ENCODE measurements at places on chromosomes 4 and X.

DNA sequence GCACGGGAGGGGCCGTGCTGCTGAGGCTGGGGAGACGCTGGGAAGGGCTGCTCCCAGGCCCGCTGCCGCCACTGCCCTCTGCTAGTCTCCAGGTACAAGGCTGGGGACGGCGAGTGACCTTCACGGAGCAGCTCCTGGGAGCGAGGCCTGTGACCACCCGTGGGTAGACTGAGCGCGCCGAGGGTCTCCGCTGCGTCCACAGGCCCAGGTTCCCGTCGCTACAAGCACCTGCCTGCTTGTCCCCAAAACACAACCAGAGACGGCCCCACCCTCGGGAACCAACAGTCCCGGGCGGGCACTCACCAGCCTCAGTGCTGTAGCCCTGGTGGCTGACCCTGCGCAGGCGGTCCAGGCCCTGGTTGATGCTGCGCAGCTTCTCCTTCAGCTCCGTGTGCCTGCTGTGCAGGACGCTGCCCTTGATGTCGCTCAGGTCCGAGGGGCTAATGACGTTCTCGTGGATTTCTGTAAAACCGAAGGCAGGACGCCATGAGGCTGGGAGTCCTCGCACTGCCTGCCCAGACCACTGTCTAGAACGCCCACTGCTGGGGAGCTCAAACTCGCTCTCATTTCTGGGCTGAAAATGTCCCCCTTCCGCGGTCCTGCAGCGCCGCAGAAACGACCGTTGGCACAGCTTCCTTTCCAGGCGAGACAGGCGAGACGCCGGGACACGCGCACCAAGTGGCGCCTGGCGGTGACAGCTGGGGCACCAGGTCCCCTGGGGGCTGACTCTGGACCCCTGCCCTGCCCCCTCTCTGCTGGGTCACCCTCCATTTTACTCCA lies 14.3 kb downstream of the LRPAP1 start:
- DNase-seq = no peak

DNA sequence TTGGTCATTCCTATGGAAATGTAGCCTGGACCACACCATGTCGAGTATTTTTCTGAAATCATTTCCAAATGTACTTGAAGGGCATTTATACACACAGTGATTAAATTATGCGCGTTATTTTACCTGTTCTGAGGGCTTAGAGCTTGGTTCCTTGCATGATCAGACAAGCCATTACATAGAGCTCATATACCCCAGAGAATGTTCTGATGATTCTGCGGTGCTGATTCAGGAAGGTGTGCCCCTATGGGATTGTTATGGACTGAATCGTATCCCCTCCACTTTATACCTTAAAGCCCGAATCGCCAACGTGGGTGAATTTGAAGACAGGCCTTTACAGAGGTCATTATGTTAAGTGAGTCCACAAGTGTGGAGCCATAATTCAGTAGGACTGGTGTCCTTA lies 848.9 kb downstream of the TRIML1 start:
- DNase-seq = no peak

GRCh38 chr4:105620640-105621323 lies 68.4 kb downstream of the ARHGEF38 start:
- no peak for DNase-seq

DNA sequence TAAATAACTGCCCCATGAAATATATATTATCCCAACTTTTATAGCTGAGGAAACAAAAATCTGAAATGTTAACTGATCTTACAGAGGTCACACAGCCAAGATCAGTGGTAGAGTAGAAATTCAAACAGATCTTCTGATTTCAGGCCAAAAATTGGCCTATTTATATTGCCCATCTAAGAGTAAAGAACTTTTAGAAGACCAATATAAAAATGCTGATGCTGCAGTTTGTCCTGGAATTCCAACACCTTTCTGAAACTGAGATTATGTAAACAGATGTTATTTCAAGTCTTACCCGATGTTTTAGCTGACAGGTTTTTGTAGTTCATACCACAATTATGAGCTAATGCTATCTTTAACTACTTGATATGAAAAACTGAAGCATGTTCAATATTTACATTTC lies 51.1 kb downstream of the SPANXN3 start:
- no peak for DNase-seq

DNA sequence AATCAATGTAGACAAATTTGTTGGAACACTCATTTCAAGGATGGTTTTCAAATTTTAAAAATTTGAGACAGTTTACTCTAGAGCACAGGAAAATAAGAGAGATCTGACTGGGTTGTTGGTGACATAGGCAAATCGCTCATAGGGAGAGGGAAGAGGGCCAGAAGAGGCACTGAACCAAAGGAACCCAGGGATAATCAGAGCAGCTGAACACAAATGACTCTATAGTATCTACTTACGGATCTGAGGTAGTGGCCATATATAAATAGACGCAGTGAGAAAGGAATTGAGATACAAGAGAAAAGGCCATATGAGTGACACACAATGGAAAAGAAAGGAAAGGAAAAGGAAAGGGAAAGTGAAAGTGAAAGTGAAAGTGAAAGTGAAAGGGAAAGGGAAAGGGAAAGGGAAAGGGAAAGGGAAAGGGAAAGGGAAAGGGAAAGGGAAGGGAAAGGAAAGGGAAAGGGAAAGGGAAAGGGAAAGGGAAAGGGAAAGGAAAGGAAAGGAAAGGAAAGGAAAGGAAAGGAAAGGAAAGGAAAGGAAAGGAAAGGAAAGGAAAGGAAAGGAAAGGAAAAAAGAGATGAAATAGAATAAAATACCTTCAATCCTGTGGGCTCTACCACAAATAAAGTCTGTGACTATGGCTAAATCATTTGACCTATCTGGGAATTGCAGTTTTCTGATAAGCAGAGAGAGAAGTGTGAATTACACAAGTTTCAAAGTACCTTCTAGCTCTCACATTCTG lies 759.2 kb downstream of the DMD start:
- DNase-seq = no peak

- DNase-seq = no peak
Observed at GRCh38 chr4:4789462-4789861, 70.0 kb upstream of the MSX1 start.

DNA sequence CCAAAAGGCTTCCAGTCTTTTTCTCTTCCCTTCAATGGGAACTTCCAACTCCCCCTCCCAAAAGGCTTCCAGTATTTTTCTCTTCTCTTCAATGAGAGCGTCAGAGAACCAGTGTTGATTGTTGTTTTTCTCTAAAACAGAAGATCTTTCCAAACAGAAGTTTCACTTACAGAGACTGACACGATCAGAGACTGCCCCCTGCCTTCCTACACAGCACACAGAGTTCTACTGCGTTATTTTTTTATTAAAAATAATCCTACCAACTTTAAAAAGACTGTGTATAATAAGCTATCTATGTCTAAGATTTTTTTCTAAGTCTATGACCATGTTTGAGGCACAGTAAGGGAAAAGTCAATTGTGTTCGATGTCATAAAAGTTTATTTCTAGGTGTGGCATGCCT lies 3.5 kb upstream of the HTR2C start:
- no peak for DNase-seq

GRCh38 chr4:158999849-159000248 lies 103.0 kb upstream of the RAPGEF2 start:
- no peak for DNase-seq

- no peak for DNase-seq
Observed at GRCh38 chr4:1540601-1541375, 134.5 kb upstream of the NKX1-1 start.

GRCh38 chr4:113141901-113142346 lies 92.5 kb downstream of the ANK2 start:
- DNase-seq = no peak

DNA sequence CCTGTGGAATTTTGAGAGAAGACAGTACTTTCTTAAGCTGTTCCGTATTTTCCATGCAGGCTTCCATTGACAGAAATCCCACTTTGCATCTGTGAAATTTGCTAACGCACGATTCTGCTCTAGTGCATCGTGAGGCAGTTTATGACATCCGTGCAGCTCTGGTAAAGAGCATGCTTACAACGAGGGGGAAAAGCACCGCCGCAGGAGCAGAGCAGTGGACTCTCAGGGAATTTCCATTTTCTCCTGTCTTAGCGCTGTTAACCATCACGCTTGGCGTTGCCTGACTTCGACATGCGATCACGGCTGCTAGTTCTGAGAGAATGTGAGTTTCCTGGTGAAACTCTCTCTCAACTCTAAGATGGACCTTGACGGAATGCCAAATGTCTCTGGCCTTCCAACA lies 43.9 kb downstream of the DCTD start:
- DNase-seq = no peak

DNA sequence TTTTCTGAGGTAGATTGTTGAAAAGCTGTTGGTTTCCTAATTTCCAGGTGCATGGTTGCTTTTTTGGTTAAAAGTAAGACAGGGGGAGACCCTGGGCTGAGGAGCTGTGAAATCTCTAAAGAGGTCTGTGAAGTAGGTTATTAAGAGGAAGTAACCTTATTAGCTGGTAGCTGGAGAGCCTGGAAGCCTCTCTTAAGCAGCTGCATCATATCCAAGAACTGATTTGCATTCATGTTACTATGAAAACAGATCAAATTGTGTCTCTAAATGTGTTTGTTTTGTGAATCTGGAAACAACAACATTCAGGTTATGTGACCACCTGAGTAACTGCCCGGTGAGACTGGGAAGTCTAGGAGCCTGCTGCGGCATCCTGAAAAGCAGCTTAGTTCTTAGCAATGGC lies 54.1 kb downstream of the ARHGAP10 start:
- no peak for DNase-seq

- DNase-seq = no peak
Observed at GRCh38 chr4:127383666-127384065, 249.1 kb upstream of the INTU start.

GRCh38 chr4:152168987-152169616 lies 366.8 kb downstream of the FBXW7 start:
- DNase-seq = no peak

DNA sequence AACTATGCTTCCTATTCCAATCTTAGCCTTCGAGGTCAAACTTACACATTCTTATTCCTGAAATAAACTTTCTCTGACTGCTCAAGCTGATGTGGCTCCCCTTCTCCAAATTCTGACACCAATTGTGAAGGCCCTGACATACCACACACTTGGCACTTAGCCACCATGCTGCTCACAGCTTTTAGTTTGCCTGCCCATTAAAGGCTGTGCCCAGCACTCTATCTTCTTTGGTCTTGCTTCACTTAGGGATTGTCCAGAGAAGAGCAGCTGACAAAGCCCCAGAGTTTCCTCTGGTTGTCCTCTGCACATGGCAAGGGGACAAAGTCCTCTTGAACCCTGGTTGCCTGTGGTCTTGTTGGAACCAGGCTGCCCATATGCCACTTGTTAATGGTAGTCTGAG lies 126.1 kb downstream of the ARHGEF9 start:
- no peak for DNase-seq

- DNase-seq = no peak
Observed at GRCh38 chr4:139209470-139210063, 32.5 kb upstream of the ELF2 start.

DNA sequence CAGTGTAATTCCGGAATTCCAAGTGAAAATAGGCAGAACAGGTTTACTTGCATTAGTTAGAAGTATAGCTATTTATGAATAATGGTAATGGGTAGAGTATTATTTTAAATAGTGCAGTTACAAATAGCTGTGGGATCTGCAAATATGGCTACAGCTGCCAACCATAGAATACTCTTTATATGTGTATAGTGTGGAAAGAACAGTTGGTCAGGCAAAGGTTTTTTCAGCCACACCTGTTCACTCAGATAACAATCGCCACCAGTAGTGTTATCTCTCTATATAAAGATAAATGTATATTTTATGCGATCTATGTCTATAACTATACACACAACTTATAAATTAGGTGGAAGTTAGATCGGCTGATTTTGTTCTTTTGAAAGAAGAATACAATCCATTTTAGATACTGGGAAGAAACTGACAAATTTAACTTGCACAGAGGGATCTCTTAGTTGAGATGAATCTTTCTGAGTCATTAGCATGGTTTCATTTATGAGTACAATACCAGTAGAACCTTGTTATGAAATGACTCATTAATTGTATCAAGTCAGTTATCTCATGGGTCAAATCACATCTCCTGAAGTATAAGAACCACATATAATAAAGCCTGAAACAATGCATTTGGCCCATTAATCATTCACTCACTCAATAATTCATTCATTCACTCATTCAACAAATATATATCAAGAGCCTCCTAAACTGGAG lies 100.9 kb upstream of the NR3C2 start:
- DNase-seq = no peak

DNA sequence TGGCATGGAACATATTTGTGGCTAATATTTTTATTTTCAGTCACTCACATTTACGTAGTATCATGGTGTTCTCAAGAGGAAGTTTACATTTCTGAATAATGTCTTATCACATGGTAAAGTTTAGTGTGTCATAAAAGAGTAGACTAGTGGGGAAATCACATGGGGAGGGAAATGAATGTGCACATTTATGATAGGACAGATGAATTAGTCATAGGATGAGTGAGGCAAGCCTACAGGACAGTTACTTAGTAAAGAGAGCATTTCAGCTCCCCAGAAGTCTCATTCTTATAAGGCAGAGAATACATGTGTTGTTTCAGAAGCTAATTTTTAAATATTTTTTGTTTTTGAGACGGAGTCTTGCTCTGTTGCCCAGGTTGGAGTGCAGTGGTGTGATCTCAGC lies 6.2 kb downstream of the GK start:
- DNase-seq = no peak

GRCh38 chr4:81954271-81954670 lies 419.5 kb downstream of the HNRNPD start:
- no peak for DNase-seq

DNA sequence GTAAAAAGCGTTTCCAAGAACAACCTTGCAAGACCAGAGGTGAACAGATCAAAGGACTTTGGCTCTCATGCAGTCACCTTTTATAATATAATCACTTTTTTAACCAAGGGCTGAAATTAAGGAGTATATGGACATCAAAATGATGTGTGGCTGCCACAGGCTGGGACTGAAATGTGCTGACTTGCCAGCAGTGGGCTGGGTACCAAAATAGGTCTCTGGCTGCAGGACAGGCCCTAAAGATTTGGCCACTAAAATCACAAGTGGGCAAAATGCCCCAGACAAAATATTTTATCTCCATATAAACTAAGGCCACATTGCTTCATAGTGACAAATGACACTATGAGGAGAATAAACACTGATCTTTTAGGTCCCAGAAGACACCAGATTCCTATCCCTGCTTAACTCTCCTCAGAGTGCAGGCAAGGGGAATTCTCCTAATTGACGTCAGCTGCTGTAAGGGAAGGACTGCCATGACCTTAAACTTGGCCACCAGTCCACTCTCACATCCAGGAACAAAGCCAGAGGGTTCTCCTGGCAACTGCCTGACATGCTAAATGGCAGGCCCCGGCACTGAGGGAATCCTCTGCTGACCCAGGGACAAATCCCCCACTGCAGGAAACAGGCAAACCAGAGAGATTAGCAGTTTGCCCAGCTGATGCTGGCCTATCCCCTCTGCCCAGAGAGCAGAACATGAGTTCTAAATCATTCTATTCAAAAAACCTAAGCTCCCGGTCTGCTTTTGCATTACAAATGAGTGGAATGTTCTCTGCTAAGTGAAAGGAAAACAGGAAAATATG lies 155.8 kb downstream of the PPP3CA start:
- DNase-seq = no peak

- peak; percentile 71 for DNase-seq
Observed at GRCh38 chrX:129540068-129540653, at the start of gene OCRL. Gene OCRL (plus strand): TSS chrX:129540259. CDS start chrX:129540440, 181 bp downstream.

- no peak for DNase-seq
Observed at GRCh38 chr4:6313216-6313615, 43.6 kb downstream of the WFS1 start.

GRCh38 chr4:26175006-26175786 lies 145.6 kb upstream of the RBPJ start:
- no peak for DNase-seq

- no peak for DNase-seq
Observed at GRCh38 chr4:3867403-3868100, 101.4 kb downstream of the ADRA2C start.

Data from mesothelial cell of epicardium (in vitro differentiated cells).